ENCODE measurements at places on chromosomes 1 and 21. TPM values are rescaled to one million over a fixed set of nuclear protein-coding genes. Genes with fewer than 3 reads are reported as not detected.

The C1orf35 gene
- 29.2 TPM for total RNA-seq

The TTF2 gene
- total RNA-seq, result 82.9 TPM

The RPTN gene
- total RNA-seq, result not detected

The UTS2 gene
- total RNA-seq, result 2.0 TPM

The INTS3 gene
- 57.2 TPM for total RNA-seq

The SLC66A1 gene
- total RNA-seq, result 9.6 TPM

GRCh38 chr1:109114342-109114674, 393 bp downstream of the ELAPOR1 start:
- H3K27me3 ChIP-seq, result peaks cover 18% of the 10 kb centered on the region
- H3K4me1 ChIP-seq, result peaks cover 36% of the 10 kb centered on the region
- H3K36me3 ChIP-seq, result no peaks in the 10 kb centered on the region
- no peak for DNase-seq
- H3K4me3 ChIP-seq, result peak overlapping the region; percentile 82

- H3K4me3 ChIP-seq, result no peak overlapping the region
- no peak overlapping the region for H3K27ac ChIP-seq
- H3K4me1 ChIP-seq, result peaks cover 11% of the 10 kb centered on the region
- peaks cover 10% of the 10 kb centered on the region for H3K36me3 ChIP-seq
Observed at GRCh38 chr1:184892116-184892515, 82.2 kb downstream of the NIBAN1 start.

GRCh38 chr1:232112076-232112475, 485.5 kb downstream of the DISC1 start:
- no peaks in the 10 kb centered on the region for H3K4me1 ChIP-seq
- no peak overlapping the region for H3K4me3 ChIP-seq
- peaks cover 31% of the 10 kb centered on the region for H3K27me3 ChIP-seq
- no peak for DNase-seq
- no peaks in the 10 kb centered on the region for H3K36me3 ChIP-seq
- no peak overlapping the region for H3K27ac ChIP-seq

GRCh38 chr1:147089457-147089856, 82.8 kb downstream of the PRKAB2 start:
- H3K4me1 ChIP-seq, result peaks cover 7% of the 10 kb centered on the region
- no peaks in the 10 kb centered on the region for H3K36me3 ChIP-seq
- no peak overlapping the region for H3K27ac ChIP-seq
- no peak overlapping the region for H3K4me3 ChIP-seq
- peaks cover 42% of the 10 kb centered on the region for H3K27me3 ChIP-seq

- no peak overlapping the region for H3K27ac ChIP-seq
- no peaks in the 10 kb centered on the region for H3K36me3 ChIP-seq
- peaks cover 2% of the 10 kb centered on the region for H3K4me1 ChIP-seq
- H3K27me3 ChIP-seq, result peaks cover 5% of the 10 kb centered on the region
- DNase-seq, result no peak
Observed at GRCh38 chr1:244231572-244232315, 180.7 kb downstream of the ZBTB18 start.

- no peak overlapping the region for H3K4me3 ChIP-seq
- no peaks in the 10 kb centered on the region for H3K36me3 ChIP-seq
- H3K27ac ChIP-seq, result no peak overlapping the region
- H3K27me3 ChIP-seq, result peaks cover 12% of the 10 kb centered on the region
- H3K4me1 ChIP-seq, result no peaks in the 10 kb centered on the region
Observed at GRCh38 chr1:115811140-115811828, 29.6 kb downstream of the NHLH2 start.

GRCh38 chr1:35544976-35545375, 12.2 kb downstream of the KIAA0319L start:
- no peak for DNase-seq
- H3K4me1 ChIP-seq, result peaks cover 24% of the 10 kb centered on the region
- H3K36me3 ChIP-seq, result peaks cover 32% of the 10 kb centered on the region
- no peak overlapping the region for H3K4me3 ChIP-seq
- peak overlapping the region; percentile 13 for H3K27ac ChIP-seq

GRCh38 chr21:19048098-19048672, 644.6 kb upstream of the TMPRSS15 start:
- H3K36me3 ChIP-seq, result no peaks in the 10 kb centered on the region
- no peak overlapping the region for H3K27ac ChIP-seq
- no peaks in the 10 kb centered on the region for H3K27me3 ChIP-seq
- no peak for DNase-seq

- H3K4me1 ChIP-seq, result no peaks in the 10 kb centered on the region
- H3K36me3 ChIP-seq, result no peaks in the 10 kb centered on the region
- H3K4me3 ChIP-seq, result no peak overlapping the region
- no peak overlapping the region for H3K27ac ChIP-seq
Observed at GRCh38 chr21:24023936-24024335, 1583.3 kb downstream of the MRPL39 start.

DNA sequence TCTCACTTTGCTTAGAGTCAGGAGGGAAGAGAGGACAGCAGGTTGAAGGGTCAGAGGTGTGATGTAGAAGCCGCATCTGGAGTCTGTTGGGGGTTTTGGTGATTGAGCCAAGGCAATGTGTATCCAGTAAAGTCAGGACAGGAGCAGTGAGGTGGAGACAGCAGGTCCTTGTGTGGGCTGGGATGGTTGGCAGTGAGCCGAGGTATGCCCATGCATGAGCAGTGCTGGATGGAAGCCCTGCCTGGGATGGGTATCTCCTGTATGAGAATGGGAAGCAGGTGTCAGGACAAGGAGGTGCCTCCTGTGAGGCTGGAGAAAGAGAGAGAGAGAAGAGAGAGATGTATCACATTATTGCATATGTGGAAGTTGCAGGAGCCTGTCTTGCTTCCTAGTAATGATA, 90.0 kb downstream of the OBSCN start:
- DNase-seq, result no peak
- H3K36me3 ChIP-seq, result peaks cover 32% of the 10 kb centered on the region
- H3K27me3 ChIP-seq, result no peaks in the 10 kb centered on the region
- H3K27ac ChIP-seq, result no peak overlapping the region

- peaks cover 56% of the 10 kb centered on the region for H3K27me3 ChIP-seq
- no peak within 1 kb of the TSS for H3K27ac ChIP-seq
- peak within 1 kb of the TSS; percentile 79 for H3K4me3 ChIP-seq
- H3K36me3 ChIP-seq, result no peaks in the 10 kb centered on the region
Observed at GRCh38 chr1:153678519-153679336, at the start of gene NPR1. TSS of gene NPR1 (plus strand) at chr1:153678688. CDS start at chr1:153679109, 421 bp downstream.

DNA sequence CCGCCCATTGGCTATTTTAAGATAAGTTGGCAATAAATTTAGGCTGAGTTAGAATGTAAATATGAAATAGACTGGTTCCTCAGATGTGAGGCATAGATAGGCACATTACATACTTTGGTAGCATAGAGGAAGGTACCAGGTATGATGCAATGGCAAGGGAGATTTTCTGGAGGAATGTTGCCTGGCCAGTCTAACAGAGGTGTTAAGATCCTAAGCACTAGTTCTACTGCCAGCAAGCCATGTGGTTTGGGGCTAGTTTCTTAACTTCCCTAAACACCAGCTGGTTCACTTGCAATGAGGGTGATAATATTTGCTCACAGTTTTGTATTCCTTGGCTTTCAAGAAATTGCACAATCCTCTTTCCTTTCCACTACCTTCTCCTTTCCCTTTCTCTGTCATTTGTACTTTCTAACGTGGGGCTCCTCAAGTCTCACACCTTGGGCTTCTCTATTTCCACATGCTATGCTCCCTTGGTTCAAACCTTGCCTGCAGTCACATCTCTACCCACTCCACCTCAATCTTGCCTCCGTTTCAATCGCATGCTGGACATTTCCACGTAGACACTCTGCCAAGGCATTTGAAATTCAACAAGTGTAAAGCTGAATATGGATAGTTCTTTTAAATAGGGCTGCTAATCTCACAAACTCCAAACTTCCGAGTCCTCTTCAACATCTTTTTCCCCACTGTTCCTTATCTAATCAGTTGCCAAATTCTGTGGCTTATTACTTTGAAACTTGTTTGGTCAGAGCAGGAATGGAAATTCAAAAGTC, 4.7 kb upstream of the CD55 start:
- no peak for DNase-seq
- H3K36me3 ChIP-seq, result peaks cover 12% of the 10 kb centered on the region
- no peak overlapping the region for H3K4me3 ChIP-seq
- no peak overlapping the region for H3K27ac ChIP-seq
- peaks cover 16% of the 10 kb centered on the region for H3K4me1 ChIP-seq
- H3K27me3 ChIP-seq, result no peaks in the 10 kb centered on the region

DNA sequence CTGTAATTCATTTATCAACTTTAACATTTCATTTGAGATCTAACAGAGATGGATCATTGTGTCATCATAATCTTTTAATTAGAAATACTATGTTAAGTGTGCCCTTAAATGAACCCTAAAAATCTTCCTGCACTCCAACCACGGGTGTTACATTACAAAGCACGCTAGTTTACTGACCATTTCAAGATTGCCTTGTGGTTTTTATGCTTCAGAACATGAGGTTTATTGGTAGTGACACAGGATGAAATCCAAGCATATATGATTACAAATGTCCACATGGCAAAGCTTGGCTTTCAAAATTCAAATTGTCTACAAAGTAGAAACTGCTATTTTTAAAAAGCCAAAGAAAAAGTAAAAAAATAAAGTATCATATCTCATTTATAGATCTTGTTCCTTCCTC, 190.4 kb upstream of the USP25 start:
- H3K4me3 ChIP-seq, result no peak overlapping the region
- DNase-seq, result no peak
- H3K27ac ChIP-seq, result no peak overlapping the region
- no peaks in the 10 kb centered on the region for H3K36me3 ChIP-seq
- peaks cover 13% of the 10 kb centered on the region for H3K27me3 ChIP-seq
- H3K4me1 ChIP-seq, result peaks cover 3% of the 10 kb centered on the region
